NT2/D1 (cell line): ENCODE measurements at places on chromosomes 3 and 15.

- DNase-seq = no peak
These were observed 13.4 kb downstream of the GOLGB1 start for GRCh38 chr3:121736112-121736511.

GRCh38 chr3:42216302-42216701, 49.7 kb downstream of the CCK start:
- DNase-seq = no peak

- no peak for DNase-seq
These were observed 19.3 kb downstream of the CPOX start for GRCh38 chr3:98574132-98574531.

GRCh38 chr15:55518641-55519040, 10.6 kb upstream of the DNAAF4 start:
- no peak for DNase-seq

GRCh38 chr3:188697127-188697526, 474.6 kb upstream of the TPRG1 start:
- DNase-seq = no peak

- DNase-seq = no peak
These were observed 45.2 kb upstream of the NR2F2 start for GRCh38 chr15:96285305-96285704.

- no peak for DNase-seq
These were observed 164.8 kb upstream of the NDN start for GRCh38 chr15:23851921-23852320.

GRCh38 chr15:77014132-77015081, 19.5 kb downstream of the PSTPIP1 start:
- no peak for DNase-seq

DNA sequence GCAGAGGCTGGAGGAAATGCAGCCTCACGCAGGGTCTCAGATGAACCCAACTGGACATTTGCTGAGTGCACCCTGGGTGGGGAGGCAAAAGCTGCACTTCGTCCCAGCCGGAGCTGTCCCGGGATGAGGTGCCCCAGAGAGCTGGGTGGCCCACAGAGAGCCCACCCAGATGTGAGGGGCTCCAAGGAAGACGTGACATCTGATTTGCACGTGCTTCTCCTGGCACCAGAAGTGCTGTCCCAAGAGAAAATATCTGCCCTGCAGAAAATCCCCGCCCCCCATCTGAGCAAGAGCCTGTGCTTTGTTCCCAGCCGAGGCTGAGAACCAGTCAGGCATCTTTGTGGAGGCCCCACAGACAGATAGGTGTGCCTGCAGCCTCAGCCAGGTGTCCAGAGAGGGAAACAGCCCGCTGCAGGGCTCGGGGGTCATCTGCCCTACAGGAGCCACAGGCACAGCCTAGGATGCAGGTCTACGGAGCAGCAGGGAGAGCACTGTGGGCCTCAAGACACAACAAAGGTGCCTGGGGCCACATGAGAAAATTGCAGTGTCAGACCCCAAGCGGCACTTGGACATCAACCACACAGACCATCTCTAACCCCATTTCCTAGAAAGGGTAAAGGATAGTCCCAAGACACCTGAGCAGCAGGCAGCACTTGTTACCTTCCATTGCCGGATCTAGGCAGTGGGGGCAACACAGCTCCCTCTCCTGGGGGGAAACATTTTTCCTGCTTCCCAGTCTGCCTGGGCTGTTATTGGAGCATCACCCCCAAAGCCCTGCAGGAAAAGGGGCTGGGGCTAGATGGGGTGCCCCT, 5.8 kb downstream of the TMIE start:
- no peak for DNase-seq

DNA sequence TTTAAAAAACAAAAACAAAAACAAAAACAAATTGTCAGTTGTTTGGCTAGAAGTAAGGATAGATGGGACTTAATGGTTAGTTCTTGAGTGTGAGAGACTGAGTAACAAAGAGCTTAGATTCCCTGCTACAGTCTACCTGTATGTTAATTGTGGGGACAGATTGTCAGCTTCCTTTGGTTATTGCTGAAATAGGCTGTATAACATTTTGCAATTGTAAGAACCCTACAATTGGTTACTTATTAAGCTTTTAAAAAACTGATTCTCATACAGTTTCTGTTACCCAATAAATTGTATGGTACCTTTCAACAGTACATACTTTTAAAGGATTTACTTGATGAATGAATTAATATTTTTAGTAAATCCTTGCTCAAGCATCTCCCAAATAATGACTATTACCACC, 35.3 kb downstream of the CLASP2 start:
- DNase-seq = no peak
